Glomerular endothelial cell (primary cell): ENCODE measurements at places on chromosomes 5 and 9. TPM values are rescaled to one million over a fixed set of nuclear protein-coding genes. Genes with fewer than 3 reads are reported as not detected.

DNA sequence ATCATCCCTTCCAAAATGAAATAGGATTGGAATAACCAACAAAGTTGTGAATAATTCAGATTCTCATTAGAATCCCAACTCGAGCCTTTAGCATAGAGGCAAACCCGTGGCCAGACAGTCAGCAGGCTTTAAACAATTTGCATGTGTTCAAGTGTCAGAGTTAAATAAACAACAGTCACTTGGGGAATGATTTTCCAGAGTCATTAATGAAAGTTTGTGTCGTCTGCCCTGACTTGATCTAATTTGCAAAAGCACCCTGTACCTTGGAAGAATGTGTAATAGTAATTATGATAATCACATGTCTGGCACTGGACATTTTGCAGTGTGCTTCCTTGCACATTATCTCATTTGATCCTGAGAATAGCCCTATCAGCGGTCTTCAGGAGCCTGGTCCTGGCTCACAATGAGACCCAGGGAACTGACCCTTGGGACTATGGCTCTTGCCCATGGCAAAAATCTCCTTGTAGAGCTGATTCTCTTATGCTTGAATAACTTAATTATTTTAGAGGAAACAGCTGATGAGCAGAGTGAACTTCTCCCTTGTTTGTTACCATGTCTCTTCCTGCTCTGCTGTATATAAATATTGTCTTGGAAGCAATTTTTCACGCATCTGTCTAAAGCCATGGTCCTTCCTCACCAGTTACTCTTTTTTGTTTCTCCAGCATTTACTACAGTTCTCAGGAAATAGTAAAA lies 272.7 kb downstream of the NR3C1 start:
- DNase-seq = no peak

DNA sequence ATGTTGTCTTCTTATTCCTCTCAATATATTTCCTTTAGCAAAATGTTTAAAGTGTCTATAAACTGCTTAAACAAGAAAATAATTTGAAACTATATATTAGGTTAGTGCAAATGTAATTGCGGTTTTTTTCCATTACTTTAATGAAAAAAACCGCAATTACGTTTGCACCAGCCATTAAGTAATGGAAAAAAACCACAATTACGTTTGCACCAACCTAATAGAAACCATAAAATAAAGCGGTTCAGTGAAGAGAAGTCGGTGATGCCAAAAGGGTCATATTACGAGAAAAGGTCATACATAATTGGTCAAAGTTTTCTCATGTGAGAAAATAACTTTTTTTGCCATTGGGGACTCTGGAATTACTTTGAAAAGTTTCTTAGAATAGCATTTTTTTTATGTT lies 385.6 kb upstream of the ST8SIA4 start:
- DNase-seq = no peak

- DNase-seq = no peak
Observed at GRCh38 chr5:86075139-86075538, 542.6 kb upstream of the COX7C start.

DNA sequence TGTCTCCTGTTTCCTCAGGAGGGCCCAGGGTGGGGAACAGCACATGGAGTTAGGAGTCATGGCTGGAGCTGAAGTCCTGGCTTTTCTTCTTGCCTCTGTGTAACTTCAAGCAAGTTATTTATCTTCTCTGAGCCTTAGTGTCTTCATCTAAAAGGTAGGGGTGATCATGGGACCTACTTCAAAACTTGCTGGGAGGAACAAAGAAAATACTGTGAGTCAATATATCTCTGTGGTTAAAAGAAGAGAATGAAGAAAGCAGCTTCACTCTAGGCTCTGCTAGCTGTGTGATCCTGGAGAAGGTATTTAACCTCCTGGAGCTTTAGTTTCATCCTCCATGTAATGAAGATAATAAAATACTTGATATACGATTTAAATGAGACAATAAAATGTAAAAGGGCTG lies 26.5 kb downstream of the AFAP1L1 start:
- no peak for DNase-seq

- DNase-seq = no peak
Observed at GRCh38 chr5:135062216-135063055, 28.4 kb upstream of the PITX1 start.

Gene MAP1B
- total RNA-seq = 401 and 515 TPM in 2 replicates

Gene FAF2
- total RNA-seq = 38.4 and 44.9 TPM in 2 replicates

Gene WDR38
- not detected in 2 replicates for total RNA-seq

- DNase-seq = no peak
Observed at GRCh38 chr5:157864067-157864466, 5.1 kb upstream of the CLINT1 start.

DNA sequence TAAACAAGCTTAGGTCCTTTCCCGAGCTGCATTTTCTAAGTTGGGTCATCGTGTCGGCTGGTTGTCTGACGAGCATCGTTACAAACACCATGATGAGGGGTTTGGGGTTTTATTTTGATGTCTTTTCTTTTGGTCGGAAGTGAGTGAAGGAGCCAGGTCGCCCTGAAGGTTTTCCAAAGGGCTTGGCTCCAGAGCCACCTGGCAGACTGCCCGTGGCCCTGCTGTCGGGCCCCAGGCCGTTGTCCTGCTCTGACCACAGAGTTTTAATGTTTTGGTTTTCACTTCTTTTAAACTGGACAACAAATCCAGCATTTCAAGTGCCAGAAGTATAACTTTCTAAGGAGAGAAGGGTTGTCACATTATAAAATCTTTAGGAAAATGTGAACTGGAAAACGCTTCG lies 42.3 kb downstream of the TENT4A start:
- DNase-seq = no peak

Gene SLC9A3
- 2.2 and 3.1 TPM in 2 replicates for total RNA-seq

Gene NKD2
- 2.2 TPM in 1 of 2 replicates, not detected in the other for total RNA-seq

DNA sequence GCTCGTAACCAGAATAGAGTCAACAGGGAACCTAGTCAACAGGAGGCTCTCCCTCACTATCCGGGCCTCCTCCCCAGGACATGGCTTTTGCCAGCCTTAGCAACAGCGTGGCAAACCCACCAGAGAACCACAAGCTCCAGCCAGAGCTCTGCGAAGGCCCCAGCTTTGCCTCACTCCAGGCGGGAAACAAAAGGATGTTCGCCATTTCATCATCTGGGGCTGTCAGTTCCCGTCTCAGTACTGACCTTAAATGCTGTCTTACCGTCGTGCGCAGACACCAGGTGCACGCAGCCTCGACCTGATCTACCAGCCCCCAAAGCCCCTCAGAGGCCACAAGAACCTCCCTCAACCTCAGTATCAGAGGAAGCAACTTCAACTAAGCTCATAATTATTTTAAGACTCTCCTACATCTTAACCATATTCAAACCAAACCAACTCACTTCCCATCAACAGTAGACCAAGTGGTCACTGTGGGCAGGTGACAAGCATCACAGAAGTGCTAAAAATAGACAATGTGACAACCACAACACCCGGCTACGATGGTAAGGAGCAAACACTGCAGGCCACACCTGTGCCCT lies 71.4 kb downstream of the SEMA4D start:
- DNase-seq = no peak

- no peak for DNase-seq
Observed at GRCh38 chr5:57412680-57413079, 69.9 kb downstream of the ACTBL2 start.

DNA sequence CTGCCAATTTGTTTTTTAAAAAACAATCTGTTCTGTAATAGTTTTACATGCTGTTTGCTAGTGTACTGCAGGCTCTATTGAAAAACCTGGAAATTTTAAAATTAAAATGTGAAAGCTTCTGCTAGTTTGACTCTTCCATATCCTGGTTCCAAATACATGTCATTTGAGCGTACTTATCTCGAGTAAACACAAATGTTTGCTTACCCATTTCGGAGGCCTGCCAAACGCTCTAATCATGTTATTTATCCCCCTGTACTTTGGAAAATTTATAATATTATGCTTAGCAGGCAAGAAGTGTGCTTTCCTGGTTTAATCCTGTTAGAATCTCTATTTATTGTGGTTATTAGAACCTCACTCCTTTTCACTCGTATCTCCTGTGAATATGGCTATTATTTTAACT lies 476.8 kb upstream of the CYLC2 start:
- DNase-seq = no peak

DNA sequence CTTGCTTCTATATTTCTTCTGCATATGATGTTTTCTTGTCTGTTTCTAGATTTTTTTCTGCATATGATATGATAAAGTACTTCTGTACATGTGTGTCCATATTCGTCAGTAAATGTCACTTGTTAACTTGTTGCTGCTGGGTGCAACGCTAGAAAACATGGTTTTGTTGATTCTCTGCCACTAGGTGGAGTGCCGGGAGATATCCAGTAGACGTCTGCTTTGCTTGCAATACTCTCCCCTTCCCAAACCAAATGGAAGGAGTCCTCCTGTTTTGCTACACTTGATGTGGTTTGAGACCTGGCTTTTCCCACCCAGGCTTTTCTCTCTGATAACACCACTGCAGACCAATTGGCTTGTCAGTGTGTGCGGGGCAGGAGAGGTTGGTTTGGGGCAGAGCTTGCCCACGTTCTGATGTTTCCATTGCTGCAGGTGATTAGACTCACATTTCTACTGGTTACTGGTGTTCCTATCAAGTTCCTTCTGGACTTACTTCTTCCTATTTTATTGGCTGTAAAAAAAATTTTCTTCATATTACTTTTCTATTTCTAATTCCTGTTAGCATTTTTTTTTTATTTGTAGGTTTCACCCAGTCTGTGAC lies 900.0 kb upstream of the CDH10 start:
- no peak for DNase-seq

DNA sequence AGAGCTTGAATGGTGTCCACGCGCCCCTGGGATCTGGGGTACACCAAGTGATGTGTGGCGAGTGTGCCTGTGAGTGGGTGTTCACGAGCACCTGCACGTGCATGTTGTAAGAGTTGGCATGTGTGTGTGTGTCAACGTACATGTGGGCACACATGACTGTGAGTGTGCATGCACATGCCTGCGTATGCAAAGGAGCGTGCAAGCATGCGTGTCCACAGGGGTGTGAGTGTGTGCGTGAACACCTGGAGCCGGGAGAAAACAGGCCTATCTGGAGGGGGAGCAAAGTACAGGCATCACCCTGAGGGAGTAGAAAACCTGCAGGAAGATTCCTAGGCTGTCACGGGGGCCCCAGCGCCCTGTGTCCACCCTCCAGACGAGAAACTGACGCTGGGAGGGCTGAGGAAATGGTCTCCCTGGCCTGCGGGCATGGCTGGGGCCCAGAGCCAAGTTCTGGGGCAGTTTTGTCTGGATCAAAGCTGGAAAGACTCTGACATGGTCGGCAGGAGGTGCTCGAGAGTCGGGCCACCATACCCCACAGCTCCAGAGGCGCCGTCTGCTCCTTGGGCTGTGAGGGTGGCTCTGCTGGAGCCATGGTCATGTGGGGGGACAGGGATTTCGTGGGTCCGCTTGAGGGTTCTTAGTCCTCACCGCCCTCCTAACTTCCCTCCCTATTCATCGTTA lies 31.8 kb downstream of the PTGES start:
- DNase-seq = no peak

- DNase-seq = no peak
Observed at GRCh38 chr5:165127941-165128340, 1622.5 kb downstream of the MAT2B start.

- no peak for DNase-seq
Observed at GRCh38 chr9:112032743-112033142, 136.1 kb downstream of the UGCG start.

DNA sequence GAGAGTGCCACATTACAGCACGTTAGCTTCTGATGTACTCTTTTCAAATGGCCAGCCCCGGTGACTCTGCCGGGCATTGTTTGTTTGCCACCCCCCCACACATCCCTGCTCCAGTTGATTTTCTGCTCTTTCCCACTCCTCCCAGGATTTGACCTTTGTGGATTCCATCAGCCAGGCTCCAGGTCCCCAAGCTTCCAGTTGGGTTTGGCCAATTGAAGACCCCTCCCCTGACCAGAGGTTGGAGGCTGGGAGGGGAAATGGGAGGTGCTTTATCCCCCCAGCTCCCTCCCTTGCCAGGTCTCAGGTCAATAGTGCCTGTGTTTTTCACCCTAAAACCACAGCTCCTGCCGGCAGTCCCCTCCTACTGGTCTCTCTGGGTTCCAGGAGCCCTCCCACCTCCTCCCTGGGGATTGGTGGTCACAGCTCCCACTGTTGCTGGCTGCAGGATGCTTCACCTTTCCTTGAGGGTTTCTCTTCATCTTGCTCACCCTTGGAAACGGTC lies 34.9 kb downstream of the IRF1 start:
- no peak for DNase-seq

- DNase-seq = no peak
Observed at GRCh38 chr9:125965477-125965876, 218.3 kb downstream of the PBX3 start.

GRCh38 chr9:99377790-99378775 lies 156.0 kb downstream of the SEC61B start:
- no peak for DNase-seq

DNA sequence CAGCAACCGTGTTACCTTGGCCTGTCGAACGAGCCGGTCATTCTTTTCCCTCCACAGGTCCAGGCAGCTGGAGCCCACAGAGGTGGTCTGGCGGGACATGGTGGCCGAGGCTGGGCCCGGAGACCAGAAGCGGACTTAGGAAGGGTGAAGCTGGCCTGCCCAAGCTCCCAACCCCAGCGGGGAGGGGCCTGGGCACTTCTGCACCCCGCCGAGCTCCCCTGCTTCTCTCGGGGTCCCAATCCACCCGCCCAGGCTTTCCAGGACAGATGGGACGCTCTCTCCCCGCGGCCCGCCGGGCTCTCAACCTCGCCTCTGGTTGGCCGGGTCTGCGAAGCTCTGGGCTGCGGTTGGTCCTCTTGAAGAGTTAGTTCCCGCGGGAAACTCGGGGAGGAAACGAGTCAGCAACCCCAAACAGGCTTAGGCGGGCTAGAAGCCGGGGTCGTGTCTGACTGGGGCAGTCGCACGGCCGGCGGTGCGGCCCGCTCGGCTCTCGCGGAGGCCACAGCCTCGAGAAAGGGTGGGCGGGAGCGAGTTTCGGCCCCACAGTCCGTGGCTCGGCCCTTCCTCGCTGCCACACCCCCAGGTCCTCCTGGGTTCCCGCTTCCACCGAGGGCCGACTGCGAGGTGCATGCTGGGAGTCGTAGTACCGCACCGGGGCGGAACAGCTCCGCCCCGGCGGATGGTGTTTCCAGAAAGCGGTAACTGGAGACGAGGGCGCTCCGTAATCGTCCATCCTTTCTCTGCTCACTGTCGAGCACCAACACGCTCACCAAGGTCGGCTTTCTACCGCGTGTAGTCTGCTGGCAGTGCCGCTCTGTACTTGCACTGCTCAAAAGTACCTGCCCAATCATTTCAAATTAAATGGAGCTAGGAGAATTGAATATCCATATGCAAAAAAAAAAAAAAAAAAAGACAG lies at the start of gene FANCG:
FANCG (minus strand) TSS at position 517 of the 916 bp plus-strand sequence; CDS start at position 99, 418 bp downstream.
- no peak for DNase-seq

GRCh38 chr9:8895106-8895860 lies 1095.7 kb upstream of the DMAC1 start:
- no peak for DNase-seq

GRCh38 chr5:178058321-178059012 lies 54.9 kb upstream of the N4BP3 start:
- DNase-seq = no peak
